ENCODE measurements at places on chromosomes 4 and X.

DNA sequence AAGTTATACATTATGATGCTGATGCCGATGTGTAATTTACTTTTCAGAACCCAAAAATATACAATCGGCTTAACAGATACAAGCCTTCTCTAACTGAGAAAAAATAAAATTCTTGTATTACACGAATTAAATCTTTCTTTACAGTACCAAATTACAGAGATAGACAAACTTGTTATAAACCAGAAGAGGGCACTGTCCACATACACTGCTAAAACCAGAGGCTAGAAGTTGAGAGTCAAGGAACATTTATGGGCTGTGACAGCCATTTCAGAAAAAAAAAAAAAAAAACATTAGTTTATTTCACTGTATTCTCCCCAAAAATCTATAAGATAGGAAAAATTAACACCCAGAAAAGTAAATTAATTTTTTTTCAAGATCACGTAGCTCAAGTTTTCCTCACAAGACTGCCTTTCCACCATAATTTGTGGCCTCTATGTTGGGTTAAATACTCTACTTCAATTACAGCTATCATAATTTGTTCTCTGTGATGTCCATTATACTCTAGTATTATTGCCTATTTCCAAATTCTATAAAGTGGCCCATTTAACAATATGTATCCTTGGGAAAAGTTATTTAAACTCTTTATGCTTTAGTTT, 12.0 kb downstream of the EREG start:
- DNase-seq, result no peak

GRCh38 chrX:20217271-20217670, 49.4 kb downstream of the RPS6KA3 start:
- DNase-seq, result no peak

- DNase-seq, result no peak
Observed at GRCh38 chrX:154840856-154841255, 6.4 kb upstream of the SMIM9 start.

- DNase-seq, result no peak
Observed at GRCh38 chr4:74896595-74896994, 36.3 kb upstream of the PARM1 start.

DNA sequence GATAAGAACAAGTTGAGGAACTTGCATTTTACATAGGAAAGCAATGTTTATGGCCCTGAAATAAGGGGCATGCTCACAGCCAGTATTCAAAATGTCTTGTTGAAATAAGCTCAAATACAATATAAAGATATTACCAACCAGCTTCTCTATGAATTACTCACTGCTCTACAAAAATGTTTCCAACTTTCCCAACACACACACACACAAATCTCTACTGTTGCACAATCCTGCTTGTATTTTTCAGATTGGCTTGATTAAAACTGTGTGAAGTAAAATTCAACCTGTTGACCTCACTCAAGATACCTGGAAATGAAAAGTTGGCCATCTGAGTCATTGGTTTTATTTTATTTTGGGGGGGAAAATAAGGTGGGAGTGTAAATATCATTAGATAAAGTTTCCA, 128.6 kb downstream of the CHIC2 start:
- DNase-seq, result no peak

DNA sequence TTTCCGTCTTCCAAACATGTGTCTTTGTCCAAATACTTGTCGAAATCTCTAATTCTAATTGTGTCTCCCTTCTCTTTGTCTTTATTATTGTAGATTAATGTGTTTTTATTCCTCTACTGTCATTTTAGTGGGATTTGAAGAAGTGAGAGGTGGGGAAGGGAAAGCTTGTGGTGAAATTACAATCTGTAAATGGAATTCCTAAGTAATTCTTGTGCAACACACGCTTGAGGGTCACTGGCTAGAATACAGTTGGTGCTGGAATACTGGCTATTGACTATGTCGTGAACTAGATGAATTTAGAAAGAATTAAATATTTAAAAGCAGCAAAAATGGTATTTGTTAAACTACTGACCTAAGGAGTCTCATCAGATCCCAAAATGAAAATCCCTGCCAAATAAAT, 10.7 kb upstream of the FNIP2 start:
- DNase-seq, result no peak

DNA sequence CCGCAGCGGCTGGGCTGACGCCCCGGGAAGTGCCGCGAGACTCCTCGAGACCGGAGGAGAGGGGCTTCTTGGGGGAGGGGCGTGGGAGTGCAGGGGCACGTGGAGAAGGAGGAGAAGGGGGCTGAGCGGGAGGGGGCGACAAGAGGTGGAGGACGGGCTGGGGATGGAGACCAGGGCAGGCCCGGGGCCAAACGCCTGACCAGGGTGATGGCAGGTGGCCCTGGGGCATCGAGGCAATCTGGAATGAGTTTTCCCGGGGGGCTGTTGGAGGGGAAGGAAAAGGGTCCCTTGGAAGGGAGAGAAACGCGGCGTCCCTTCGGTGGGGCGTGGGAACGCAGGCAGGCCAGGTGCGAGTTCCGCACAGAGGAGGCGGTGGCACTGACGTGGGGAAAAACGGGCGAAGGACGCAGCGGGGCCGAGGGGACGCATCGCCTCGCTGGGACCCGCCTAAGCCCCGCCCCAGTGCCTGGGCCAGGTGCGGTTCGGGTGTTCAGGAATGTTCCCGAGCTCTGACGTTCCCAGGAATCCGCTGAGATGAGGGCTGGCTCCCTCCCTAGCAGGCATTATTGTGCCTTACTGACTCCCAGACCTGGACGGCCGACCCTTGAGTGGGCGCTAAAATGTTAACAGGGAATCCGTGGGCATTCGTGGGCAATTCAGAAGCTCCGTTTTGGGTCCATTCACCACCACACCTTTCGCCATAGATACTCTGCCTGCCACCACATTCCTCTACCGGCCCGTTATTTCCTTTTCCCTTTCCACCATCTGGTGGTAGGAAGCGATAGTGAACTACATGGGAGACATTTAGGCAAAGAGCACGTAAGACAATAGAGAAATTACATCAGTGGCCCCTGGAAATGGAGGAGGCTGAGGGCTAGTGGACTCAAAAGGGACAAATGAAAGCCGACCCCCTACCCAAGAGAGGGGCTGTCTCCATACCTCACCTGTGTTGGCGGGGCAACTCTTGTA, 795 bp upstream of the SH3KBP1 start:
- DNase-seq, result no peak

DNA sequence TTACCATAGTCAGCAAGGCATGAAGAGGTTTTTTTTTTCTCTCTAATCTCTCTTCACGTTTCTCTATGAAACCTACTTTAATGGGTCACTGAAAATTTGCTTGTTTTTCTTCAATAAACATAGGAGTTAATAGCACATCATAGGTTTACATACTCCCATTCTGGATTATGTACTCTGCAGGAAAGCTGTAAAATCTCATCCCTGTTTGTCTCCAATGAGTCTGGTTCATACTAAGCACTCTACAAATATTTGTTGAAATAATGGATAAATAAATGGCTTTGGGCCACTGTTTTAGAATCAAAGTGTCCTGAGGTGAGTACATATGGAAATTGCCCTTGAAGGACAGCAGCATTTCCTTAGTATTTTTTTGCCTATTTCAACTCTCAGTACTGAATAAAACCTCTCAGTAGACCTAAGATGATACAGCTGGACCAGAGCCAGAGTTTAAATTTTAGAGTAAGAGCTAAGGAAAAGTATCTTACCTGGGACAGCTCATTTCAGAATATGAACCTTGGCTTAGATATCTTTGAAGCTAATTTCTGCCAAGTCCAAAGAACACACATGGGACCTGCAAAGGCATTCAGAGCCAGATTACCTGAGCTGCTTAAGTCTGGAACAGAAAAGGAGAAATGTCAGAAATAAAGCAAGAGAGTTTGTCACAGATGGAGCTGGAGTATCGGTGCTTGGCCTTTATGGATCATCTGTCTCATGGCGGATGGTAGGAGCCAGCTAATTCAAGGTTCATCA, 34.4 kb downstream of the PF4 start:
- no peak for DNase-seq

DNA sequence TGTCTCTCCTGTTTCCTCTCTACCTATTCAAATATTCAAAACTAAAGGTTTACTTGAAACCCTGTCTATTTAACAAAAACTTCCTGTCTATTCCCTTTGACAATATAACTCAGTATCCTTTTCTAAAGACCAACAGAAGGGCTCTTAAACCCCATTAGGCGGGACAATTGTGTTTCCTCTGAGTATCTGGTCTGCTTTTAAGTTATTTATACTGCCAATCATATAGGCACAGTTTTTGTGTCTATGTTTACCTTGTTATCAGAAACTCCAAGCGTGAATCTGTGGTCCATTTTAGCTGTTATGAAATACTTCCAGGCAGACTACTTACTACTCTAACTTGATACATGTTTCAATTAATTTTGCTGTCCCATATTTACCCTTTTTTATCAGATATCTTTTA, 350.0 kb upstream of the CTSO start:
- DNase-seq, result no peak

DNA sequence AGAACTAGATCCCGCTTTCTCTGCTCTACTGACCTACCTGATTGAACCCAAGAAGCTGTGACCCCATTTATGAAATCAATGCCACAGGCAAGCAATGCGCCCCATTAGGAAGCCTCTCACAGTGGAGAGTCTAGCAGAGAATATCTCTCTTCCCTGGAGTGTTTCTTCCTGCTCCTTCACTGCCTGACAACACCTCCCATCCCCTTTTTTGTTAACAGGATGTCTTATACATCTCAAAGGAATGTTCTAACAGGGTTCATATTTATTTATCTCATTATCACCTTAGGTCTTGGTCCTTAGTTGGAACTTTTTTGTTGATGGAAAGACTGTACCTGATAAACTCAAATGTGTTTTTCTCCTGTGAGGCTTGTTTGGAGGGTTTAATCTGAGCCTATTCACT, 35.5 kb downstream of the SLIT2 start:
- DNase-seq, result no peak

DNA sequence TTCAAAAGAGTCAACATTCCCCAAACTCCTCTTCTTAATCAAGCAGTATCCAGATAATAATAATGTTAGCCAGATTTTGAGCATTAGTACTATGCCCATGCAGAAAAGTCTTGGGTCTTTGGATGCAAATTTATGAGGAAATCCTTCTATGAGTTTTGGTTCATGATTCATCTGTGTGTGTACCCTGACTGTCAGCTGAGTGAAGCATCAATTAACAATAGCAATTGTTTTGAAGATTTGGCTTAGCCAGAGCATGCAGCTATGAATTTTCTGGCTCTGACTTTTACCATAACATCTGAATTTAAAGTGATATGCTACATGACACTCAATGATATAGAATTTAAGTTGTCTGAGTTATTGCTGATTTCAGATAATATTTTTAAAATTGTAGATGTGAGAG, 145.8 kb downstream of the KLHL4 start:
- DNase-seq, result no peak

GRCh38 chrX:119069128-119069527, 3.7 kb upstream of the CT47C1 start:
- no peak for DNase-seq

DNA sequence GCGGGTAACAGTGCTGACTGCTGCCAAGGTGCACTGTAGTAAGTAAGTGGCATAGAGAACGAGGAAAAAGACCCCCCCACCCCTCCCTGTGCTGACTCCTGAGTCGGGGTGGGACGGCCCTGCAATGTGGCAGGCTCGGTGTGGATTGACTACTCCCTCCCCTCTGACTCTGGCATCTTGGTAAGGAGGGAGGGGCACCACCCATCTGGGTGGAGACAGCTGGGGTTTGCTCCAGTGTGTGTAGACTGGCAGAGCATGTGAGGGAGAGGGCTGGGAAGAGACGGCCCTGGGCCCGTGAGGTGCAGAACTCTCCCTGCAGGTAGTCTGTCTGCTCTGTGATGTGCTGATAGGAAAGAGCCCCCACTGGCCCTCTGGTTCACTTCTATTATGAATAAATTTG, 31.0 kb downstream of the NSG1 start:
- no peak for DNase-seq

GRCh38 chr4:11881364-11881763, 452.7 kb upstream of the HS3ST1 start:
- DNase-seq, result no peak

Data from activated CD4-positive, alpha-beta T cell treated with anti-CD3 and anti-CD28 coated beads for 24 hours (primary cell).